Progenitor cell of endocrine pancreas (in vitro differentiated cells): ENCODE measurements at places on chromosomes 1 and 21.

DNA sequence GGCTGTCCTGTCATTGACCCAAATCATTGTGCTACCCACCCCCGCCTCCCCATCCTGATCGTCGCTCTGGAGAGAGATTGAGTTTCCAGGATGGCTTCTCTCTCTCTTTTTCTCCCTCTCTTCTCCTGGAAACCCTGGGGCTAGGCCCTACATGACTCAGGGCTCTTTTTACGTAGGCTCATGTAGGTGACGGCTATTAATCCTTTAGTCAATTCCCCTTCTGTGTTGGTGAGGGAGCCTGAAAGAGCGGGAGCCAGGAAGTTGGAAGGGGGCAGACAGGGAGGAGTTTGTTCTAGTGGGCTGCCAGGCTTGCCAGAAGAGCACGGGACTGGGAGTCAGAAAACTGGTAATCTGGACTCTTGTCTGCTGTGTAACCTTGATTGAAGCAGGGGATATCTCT lies 9.7 kb downstream of the ATP2B4 start:
- DNase-seq = no peak

GRCh38 chr21:26140164-26140579 lies 30.4 kb downstream of the APP start:
- DNase-seq = no peak

DNA sequence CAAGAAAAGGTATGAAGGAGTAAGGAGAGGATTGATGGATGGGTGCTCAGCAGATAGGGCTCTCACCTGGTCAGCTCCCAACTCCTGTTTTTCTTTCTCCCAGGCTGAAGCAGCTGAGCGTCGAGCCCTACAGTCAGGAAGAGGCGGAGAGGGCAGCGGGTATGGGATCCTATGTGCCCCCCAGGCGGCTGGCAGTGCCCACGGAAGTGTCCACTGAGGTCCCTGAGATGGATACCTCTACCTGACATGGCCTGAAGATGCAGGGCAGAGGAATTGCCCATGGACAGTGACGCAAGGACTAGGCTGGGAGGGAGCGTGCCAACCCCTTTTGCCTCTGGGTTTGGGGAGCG lies 739 bp downstream of the ZNF593 start:
- DNase-seq = no peak

- DNase-seq = no peak
Measured at GRCh38 chr1:41898191-41898713, 20.5 kb downstream of the HIVEP3 start.

DNA sequence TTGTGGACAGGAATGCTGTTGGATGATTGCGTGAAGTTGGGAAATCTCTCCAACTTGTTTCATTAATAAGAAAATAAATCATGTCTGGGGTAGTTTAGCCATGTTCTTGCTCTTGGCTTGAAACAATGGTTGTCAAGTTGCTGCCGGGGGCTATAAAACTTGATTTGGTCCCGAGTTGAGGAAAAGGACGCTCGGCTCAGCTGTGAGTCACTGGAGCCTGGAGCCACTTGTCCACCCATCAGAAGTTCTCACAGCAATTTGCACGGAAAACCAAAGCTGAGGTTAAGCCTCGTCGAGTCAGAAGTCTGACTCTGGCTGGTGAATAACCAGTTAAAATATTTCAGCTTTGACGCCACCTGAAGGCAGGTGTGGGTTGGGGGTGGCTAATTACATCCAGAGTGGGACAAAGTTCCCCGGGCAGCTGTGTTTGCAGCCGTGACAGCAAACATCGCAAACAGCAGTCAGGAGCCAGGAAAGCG lies 19.7 kb upstream of the RIPK4 start:
- no peak for DNase-seq

GRCh38 chr1:155001425-155001674 lies 1.3 kb upstream of the ZBTB7B start:
- no peak for DNase-seq

- DNase-seq = no peak
Measured at GRCh38 chr1:145716641-145717345, 2.5 kb upstream of the CD160 start.

GRCh38 chr21:45874716-45875415 lies 106.7 kb upstream of the COL6A1 start:
- no peak for DNase-seq

- DNase-seq = no peak
Measured at GRCh38 chr1:220810963-220811362, 24.2 kb downstream of the MTARC1 start.

GRCh38 chr1:43933386-43934100 lies at the start of gene ARTN:
TSS of gene ARTN (plus strand) at chr1:43933801. CDS start at chr1:43935657, 1,856 bp downstream.
- DNase-seq = peak; percentile 31

DNA sequence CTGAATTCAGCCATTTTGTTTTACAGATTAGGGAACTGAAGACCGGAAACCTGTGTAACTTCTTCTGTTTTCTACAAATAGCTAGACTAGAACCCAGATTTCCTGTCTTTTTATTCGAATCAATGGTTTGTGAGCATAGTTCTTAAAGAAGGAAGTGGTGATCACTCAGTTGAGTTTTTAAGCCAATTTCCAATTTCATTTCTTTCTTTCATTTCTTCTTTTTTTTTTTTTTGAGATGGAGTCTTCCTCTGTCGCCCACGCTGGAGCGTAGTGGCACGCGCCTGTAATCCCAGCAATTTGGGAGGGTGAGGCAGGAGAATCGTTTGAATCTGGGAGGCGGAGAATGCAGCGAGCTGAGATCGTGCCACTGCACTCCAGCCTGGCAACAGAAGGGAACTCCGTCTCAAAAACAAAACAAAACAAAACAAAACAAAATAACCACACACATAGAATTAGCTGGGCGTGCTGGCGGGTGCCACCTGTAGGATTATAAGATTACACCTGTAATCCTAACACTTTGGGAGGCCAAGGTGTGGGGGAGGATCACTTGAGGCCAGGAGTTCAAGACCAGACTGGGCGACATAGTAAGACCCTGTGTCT lies 3.0 kb upstream of the MDM4 start:
- no peak for DNase-seq

DNA sequence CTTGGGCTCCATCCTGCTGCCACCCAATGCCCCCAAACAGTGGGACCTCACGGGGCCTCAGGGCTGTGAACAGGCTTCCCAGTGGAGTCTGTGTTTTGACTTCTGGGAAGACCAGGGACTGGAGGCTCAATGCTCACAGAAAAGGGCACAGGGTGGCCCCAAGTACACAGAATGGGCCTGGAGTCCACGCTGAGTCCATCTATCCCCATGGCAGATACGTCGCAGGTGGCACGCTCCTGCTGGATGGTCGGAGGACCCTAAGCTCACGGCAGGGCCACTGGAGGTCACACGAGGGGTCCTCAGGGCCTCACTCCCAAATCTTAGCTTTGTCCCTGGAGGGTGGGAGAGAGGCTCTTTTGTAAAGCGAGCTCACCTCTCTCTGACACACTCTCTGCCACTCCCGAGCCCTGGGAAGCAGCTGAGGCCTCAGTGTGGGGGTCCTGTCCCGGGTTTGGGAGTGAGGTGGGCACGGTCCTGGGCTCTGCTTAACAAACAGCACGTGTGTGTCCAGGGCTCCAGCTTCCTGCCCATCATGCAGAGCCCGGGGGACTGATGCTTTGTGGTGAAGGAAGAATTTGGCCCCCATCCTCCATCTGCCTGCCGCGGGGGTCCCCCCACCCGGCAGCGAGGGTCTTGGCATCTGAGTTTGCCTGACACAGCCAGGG lies 27.2 kb upstream of the TTC34 start:
- no peak for DNase-seq

DNA sequence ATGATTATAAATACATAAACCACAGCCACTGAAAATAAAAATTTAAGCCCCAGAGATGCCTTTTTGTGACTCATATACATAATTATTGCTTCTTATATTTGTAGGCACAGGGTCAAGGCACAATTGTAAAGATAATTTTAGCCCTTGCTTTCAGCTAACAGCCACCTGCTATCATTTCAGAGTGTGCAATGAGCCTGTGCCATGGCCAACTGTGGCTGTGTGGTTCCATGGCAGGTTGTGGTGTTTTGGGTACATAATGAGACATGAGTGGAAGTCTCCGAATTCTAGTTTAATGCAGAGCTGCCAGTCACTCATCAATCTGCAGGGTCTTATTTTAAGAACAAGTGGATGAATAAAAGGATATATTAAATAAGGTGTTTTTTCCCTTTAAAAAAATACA lies 346.9 kb upstream of the SNX7 start:
- DNase-seq = no peak

DNA sequence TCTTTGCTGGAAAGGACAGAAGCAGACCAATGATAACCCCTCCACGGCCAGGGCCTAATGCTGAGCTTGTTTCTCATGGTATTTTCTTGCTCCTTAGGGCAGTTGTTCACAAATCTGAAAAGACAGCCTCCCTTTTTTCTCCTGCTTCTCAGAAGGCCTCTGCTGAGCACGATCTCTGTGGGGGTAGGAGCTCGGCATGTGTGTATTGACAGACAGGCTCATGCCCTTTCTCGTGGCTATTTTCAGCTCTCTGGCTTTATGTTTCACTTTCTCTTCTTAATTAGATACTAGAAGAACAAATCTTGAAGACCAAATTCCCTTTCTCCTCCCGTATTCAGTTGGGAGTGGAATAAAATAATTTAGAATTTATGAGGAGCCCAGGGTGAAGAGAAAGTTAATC lies 768 bp upstream of the RIIAD1 start:
- no peak for DNase-seq

DNA sequence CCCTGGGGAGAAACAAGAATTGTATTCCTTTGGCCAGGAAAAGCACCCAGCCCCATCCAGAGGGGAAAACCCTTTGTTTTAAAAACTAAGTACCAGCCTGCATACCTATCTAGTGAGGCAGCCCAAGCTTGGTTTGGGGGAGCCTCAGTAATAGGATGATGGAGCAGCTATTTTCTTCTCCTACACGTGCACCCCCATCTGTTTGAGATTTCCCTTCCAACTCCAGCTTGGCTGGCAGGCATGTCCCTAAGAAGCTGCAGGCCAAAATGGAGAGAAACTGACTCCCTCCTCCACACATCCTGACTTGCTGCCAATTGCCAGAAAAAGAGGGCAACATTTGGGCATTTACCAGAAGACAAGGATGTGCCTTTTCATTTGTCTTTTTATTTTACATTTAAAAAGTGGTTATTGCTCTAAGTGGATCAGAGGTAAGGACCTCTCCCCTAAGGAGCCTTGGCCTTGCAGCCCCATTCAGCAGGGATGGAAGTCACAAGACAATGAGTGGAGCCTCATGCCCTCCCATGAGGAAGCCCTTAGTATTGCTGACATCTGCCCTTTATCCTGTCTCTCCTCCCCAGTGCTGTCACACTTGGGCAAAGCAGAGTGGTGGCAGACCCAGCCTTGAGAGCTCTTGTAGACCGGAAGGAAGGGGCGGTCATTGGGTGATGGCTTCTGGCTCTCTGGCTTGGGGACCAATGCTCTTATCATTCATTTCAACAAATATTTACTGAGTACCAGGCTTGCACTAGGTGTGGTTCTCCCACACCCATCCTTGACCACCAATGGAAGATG lies 8.6 kb downstream of the FNDC5 start:
- no peak for DNase-seq

DNA sequence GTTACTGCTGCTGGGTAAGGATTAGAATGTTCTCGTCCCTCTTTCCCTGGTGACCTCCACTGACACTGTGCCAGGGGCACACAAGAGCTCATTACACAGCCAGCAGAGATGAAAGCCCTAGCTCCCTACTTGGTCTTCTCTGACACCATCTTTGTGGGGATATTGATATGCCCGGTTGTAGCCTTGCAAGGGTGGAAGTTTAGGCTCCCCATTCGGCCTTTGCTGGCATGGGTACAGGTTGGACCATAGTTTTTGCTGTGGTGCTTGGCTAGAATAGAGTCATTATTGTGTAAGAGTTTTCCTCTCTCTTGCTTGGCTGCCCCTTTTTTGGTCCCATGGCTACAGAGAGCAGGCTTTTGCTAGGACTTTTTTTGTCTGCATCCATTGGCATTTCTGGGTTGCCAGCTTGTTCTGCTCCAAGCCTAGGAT lies 12.3 kb downstream of the RAB4A start:
- no peak for DNase-seq

DNA sequence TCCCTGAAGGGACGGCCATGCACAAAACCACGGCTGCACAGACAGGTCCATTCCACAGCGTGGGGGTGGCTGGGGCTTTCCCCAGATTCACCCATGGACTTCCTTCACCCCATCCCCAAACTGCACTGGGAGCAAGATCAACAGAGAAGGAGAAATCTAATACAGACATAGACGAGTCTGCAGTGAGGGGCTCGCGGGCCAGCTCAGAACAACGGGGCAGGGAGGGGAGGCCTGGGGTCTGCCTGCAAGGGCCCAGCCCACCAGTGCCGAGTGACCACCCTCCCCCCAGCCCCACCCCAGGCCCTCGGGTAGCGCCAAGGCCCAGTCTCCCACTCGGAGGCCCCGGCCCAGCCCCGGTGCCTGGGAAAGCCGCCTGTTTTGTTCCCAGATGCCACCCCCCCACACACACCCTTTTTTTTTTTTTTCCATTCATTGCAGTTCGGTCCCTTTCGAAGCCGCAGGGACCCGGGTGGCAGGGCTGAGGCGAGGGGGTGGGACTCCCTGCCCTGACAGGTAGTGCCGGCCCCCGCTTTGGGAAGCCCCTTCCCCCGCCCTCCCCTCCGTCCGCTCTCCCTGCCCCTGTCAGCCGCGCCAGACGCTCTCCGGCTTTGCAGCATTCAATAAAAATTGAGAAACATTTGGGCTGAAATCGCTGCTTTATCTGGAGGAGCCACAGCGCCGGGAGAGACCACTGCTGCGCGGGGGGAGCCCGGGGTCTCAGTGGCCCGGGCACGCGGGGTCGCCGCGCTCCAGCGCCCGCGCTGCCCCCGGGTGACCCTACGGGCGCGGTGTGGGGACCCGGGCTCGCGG lies 543 bp upstream of the EPHB2 start:
- DNase-seq = peak; percentile 40

GRCh38 chr1:62891956-62892562 lies 108.1 kb downstream of the ATG4C start:
- no peak for DNase-seq

DNA sequence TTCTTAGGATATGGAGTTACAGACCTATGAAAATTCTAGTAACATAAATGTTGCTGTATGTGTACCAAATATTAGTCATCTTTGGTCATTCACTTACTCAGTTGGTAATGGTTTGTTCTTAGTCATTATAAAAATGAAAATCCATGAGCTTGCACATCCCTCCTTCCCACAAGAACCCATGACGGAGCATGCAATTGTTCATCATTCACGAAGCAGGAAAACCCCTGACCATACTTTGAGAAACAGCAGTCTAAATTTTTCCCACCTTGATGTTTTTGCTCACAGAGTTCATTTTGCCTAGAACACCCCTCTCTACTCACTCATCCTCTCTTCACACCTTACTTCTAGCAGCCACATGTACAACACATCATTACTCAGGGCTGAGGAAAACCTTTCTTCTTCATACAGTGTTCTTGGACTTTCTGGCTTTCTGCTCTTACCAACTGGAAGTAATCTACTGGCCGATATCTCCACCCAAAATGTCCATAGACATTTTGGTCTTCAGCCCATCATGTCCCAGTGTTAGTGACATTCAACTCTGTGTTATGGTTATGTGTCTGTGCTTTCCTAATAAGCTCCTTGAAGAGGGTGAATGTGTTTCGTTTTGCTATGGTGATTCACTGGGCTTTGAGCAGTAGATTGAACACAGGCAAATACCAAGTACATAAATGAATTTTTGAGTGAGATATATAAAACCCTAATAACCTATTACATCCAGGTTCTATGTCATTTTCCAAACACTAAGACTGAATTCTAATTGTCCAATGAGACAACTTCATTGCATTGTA lies 189.9 kb downstream of the ZC3H11B start:
- DNase-seq = no peak

- DNase-seq = no peak
Measured at GRCh38 chr1:23525558-23526250, 5.3 kb downstream of the E2F2 start.
